SJSA1 (cell line): ENCODE measurements at places on chromosomes 6 and 20. TPM values are rescaled to one million over a fixed set of nuclear protein-coding genes. Genes with fewer than 3 reads are reported as not detected.

DNA sequence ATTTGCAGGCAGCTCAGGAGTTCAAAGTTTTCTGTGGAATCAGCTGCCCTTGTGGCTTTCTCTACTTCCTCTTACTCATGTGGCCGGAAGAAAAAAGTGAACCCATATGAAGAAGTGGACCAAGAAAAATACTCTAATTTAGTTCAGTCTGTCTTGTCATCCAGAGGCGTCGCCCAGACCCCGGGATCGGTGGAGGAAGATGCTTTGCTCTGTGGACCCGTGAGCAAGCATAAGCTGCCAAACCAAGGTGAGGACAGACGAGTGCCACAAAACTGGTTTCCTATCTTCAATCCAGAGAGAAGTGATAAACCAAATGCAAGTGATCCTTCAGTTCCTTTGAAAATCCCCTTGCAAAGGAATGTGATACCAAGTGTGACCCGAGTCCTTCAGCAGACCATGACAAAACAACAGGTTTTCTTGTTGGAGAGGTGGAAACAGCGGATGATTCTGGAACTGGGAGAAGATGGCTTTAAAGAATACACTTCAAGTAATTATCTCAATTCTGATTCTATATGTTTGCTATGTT is 1.1 kb downstream of the MGME1 start:
- DNase-seq: peak; percentile 48

DNA sequence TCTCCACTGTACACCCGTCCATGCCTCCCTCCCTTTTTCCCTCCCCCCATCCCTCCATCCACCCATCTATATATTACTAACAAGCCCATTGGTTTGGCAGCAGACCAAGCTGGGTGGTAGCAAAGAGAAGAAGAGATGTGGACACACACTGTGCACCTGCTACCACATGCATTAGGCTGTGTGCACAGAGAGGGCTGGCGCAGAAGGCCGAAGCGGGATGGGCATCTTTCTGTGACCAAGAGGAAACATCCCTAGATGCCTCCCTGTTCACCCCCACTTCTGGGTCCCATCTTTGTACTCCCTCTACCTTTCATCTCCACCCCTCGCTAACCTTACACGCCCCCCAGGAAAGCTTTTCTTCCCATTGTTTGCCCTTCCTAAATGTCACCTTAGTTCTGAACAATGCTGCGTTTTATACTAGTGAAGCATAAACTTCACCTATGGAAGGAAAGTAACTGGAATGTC is 64.9 kb upstream of the AFDN start:
- no peak for DNase-seq

- no peak for DNase-seq
Observed at GRCh38 chr20:517221-517620, 26.4 kb downstream of the CSNK2A1 start.

DNA sequence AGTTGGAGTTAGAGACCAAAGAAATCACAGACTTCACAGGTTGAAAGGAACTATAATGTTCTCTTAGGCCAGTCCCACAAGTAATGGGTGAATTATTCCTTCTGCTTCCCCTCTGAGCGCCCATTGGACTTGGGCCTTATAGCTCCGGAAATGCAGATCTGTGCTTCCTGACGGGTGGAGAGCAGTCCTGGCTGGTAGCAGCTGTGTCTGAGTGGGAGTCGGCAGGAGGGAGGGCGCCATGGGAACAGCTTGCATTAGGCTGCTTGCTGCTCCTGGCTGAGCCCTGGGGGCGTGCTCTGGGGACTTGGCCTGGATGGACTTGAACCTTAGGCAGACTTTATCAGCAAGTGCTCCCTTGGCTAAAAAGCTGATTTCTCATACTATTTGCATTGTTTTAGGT is 18.4 kb upstream of the NUP153 start:
- DNase-seq: no peak

- no peak for DNase-seq
Observed at GRCh38 chr6:159960485-159960884, 8.4 kb upstream of the IGF2R start.

GRCh38 chr20:36957875-36958667 is 6.6 kb upstream of the SAMHD1 start:
- DNase-seq: no peak

DNA sequence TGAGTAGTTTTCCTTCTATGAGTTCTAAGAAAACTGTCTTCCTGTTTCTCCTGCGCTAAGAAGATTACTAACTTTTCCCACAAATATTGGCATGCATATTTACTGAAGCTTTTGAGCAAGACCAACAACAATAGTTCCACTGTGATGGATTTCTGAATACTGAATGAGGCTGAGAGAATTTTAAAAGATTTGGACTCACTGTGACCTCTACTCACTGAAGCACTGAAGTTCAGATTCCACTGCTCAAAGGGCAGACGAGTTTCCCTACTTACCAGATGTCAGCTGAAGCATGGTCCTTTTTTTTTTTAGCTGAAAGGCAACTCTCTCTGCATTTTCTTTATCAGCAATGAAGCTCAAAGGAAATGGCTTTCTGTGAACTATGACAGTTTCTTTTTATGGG is 718.5 kb downstream of the RFPL4B start:
- no peak for DNase-seq

DNA sequence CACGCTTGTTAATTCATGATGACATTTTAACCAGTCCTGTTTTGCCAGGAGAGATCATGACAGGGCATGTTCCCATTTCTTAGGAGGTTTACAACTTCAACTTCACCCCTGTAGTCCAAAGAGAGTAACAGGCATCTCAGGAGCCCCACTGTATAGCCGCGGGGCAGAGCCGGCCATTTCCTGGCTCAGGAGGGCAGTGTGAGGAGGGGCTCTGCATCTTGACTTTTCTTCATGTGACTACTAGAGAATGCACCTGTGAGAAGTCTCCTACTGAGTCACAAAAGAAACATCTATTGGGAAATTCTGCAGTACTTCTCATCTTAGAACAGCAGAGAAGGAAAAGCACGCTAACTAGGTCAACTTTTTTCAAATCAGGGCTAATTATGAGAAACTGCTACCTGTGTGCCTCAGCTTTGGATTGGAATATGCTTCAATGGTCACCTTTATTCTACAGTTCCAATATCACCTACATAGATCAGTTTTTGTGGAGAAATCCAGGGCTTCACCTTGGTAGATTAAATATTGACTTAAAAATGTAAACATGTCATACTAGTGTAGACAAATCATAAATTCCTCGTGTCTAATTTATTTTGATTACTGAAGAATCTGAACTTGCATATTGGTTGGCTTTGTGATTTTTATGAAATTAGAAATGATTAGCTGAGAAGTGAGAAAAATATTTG is 28.6 kb upstream of the SIM1 start:
- DNase-seq: no peak

- DNase-seq: peak; percentile 53
Observed at GRCh38 chr6:56803594-56803993, 151.3 kb upstream of the BEND6 start.

DNA sequence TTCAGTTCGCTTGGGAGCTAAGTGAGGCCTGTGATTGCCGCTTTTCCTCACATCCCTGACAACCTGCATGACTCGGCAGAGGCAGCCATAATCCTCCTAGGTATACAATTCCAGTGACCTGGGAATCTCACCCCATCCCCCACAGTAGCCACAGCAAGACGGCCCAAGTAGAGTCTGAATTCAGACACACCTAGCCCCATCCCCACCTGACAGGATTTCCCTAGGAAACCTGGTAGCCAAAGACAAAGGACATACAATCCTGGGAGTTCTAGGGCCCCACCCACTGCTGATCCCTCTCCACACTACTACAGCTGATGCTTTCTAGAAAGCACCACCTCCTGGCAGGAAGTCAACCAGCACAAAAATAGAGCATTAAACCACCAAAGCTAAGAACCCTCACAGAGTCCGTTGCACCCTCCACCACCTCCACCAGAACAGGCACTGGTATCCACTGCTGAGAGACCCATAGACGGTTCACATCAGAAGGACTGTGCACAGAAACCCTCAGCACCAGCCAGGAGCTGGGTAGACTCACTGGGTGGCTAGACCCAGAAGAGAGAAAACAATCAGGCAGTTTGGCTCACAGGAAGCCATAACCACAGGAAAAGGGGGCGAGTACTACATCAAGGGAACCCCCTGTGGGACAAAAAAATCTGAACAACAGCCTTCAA is 17.9 kb upstream of the RUNX2 start:
- DNase-seq: no peak

- peak; percentile 42 for DNase-seq
Observed at GRCh38 chr6:2843138-2843740, 1.6 kb upstream of the SERPINB1 start.

The CAPN11 gene
- total RNA-seq: not detected in 2 replicates

The HLA-DRA gene
- total RNA-seq: not detected in 2 replicates

The EEF1A2 gene
- 5.2 and 13.0 TPM in 2 replicates for total RNA-seq

The THBS2 gene
- not detected in 2 replicates for total RNA-seq

The ULBP2 gene
- total RNA-seq: 12.2 and 19.7 TPM in 2 replicates
